ENCODE measurements at places on chromosomes 4 and X.

DNA sequence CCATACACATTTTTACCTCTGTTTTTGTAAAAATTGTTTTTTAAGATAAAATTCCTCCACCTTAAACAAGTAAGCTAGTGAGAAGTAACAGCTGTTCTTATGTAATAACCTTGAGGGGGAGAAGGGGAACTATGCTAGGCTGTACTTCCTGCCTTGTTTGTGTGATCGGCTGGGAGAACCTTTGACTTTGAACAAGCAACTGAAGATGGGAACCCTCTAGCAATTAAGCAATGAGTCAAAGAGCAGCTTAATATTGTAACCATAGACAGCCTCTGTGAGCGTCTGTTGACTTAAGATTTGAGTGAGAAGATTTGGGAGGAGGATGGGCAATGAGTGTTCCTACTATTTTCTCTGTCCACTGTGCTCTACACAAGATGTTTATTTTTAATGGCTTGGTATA lies 135.1 kb downstream of the SCLT1 start:
- DNase-seq, result no peak

DNA sequence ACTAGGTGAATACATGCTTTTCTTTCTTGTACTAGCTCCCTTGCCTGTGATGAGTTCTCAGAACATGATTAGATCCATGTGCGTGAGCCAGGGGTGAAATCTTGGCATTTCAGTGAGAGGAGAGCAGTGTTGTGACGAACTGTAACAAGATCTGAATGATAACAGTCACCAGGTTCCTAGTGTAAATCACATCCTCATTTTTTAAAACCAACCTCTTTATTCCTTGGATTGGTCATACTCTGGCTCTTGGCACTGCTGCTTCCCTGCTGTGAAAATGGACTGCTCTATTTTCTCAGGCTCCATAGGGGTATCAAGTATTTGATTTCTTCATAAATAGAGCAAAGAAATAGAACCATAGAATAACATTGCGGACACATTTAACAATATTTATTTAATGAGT lies 206.3 kb downstream of the SLC4A4 start:
- DNase-seq, result no peak

- no peak for DNase-seq
These were observed 37.3 kb downstream of the ARHGAP6 start for GRCh38 chrX:11628399-11628798.

DNA sequence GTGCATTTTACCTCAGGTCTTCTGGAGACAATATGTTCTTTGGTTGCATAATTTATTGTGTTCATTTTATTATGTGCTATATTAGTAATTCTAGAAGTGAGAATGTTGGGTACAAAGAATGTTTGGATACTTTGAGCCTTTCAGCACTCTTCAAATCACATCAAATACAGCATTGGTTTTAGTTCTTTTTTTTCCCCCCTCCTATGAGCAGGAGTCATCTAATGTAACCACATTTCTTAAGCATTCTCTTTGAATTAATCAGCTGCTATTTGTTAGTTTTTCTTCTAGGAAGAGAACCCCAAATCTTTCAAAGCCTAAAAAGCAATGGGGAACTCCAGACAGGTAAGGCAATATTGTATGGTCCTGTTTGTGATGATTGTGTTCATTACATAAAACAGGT lies 46.7 kb downstream of the ARL9 start:
- DNase-seq, result no peak

- DNase-seq, result no peak
These were observed 1.2 kb upstream of the N4BP2 start for GRCh38 chr4:40055511-40055862.

DNA sequence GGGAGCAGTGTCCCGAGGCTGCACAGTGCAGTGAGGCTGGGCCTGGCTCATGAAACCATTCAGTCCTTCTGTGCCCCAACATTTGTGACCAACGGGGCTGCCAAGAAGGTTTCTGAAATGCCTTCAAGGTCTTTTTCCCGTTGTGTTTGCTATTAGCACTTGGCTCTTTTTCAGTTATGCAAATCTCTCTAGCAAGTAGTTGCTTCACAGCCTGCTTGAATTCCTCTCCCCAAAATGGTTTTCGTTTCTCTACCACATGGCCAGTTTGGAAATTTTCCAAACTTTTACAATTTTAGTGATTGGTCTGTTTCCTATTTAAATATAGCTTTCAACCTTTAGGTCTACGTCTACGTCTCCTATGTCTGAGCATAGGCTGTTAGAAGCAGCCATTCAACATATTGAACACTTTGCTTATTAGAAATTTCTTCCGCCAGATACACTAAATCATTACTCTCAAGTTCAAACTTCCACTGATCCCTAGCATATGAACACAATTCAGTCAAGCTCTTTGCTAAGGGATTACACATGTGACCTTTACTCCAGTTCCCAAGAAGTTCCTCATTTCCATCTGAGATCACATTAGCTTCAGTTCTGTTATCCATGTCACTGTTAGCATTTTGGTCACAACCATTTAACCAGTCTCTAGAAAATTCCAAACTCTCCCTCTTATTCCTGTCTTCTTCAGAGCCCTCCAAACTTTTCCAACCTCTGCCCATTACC lies 901.8 kb downstream of the GLUD2 start:
- DNase-seq, result no peak

GRCh38 chr4:7877176-7877575 lies 62.5 kb downstream of the AFAP1 start:
- DNase-seq, result no peak

DNA sequence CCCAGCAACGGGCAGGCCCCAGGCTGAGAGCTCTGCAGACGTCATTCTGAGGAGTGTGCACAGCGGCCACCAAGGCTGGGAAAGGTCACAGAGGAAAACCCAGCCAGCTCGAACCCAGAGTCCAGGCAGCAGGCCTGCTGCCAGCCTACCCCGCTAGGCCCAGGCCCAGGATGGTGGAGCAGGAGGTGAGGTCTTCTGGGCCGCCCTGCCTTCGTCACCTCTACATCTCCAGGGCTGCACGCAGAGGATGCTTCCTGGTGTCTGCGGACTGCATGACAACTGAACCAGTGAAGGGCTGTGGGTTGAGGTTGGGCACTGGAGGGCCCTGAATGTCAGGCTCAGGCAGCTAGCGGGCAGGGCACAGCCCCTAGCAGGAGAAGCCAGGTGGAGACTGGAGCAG lies 5.8 kb upstream of the ADRA2C start:
- no peak for DNase-seq

DNA sequence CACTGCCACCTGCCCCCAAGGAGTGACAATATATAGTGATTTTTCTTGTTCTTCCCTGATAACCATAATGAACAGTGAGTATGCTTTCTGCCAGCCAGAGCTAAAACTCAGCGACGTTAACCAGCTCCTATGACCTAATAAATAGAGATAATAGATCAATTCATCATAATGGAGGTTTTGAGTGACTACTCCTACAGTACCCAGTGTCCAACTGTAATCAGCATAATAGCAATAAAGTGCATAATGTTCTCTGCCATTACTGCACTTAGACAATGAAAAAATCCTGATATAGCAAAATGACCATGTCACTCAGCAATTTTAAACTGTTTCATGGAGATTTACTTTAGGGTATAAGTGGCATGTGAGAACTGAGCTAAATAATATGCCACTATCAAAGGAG lies 20.7 kb upstream of the TXLNG start:
- DNase-seq, result no peak

All from nucleus accumbens (tissue), 56 donors.